HEK293T (cell line): ENCODE measurements at places on chromosomes 6 and 20.

- no peak for DNase-seq
Measured at GRCh38 chr6:42165016-42165415, 8.1 kb upstream of the GUCA1A start.

DNA sequence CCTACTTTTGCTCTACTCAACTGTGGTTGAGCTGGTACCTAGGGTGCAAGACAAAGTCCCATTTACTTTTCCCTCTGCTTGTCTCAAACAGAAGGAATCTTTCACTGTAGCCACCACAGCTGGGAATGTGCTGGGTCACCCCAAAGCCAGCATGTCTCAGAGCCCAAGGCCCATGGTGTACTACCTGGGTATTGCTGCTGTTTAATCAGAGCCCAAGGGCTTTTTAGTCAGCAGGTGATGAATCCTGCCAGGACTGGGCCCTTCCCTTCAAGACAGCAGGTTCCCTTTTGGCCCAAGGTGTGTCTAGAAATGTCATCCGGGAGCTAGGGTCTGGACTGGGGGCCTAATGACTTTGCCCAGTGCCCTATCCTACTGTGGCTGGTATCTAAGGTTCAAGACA lies 249.8 kb downstream of the HDGFL1 start:
- no peak for DNase-seq

GRCh38 chr6:151392427-151392826 lies 1.1 kb upstream of the ZBTB2 start:
- no peak for DNase-seq

DNA sequence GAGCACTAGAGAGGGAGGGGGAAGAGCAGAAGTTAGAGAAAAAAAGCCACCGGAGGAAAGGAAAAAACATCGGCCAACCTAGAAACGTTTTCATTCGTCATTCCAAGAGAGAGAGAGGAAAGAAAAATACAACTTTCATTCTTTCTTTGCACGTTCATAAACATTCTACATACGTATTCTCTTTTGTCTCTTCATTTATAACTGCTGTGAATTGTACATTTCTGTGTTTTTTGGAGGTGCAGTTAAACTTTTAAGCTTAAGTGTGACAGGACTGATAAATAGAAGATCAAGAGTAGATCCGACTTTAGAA lies 2.0 kb downstream of the ID4 start:
- DNase-seq: no peak

DNA sequence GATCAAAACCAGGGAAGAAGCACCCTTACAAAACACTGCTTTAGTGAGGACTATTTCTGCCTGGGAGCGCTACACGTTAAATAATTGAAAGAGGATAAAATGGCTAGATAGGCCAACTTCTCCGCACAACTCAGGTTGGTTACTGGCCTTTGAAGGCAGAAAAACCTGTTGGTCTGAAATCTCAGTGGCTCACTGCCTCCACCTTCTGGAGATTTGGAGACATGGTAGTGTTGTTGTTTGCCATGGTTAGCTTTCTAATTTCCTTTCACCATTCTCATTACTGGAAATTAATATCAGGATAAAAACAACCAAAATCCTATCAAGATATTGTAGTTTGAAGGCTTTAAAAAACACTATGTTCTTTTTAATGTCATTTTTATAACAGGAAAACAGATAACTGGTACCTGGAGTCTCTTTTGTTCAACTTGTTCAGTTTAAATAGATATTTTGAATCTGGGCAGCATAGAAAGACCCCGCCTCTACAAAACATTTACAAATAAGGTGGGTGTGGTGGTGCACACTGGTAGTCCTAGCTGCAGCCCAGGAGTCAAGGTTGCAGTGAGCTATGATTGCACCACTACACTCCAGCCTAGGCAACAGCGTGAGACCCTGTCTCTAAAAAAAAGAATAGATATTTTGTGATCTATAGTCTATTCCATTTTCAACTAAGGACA lies 27.5 kb upstream of the BCLAF1 start:
- DNase-seq: peak; percentile 79

DNA sequence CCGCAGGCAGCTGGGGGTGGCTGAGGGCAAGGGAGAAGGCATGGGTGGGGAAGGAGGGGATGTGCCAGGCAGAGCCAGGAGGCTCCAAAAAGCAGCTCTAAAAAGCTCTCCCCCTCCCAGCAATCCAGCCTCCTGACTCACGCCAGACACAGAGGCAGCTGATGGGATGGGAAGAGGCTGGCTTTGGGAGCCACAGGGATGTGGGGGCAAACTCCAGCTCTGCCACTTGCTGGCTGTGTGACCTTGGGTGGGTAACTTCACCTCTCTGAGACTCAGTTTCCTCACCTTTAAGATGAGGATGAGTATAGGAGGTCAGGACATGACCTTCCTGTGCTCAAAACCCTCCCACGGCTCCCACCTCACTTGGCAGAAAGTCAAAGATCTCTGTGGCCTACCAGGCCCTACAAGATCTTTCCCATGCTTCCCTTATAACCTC lies 148.9 kb downstream of the CEBPB start:
- no peak for DNase-seq

DNA sequence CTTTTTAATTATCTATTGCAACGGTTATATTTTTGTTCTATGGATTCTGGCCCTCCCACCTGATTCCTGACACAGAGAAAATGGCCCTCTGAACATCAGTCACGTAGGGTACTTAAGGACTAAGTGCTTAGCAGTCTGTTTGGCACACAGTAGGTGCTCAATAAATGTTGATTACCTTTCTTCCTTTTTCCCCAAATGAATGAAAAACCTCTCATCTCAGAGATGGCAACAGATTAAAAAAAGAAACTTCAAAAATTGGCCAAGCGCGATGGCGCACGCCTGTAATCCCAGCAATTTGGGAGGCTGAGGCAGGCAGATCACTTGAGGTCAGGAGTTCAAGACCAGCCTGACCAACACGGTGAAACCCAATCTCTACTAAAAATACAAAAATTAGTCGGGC lies 31.5 kb downstream of the ATXN1 start:
- DNase-seq: no peak

GRCh38 chr20:6269168-6269873 lies 146.5 kb upstream of the FERMT1 start:
- no peak for DNase-seq

DNA sequence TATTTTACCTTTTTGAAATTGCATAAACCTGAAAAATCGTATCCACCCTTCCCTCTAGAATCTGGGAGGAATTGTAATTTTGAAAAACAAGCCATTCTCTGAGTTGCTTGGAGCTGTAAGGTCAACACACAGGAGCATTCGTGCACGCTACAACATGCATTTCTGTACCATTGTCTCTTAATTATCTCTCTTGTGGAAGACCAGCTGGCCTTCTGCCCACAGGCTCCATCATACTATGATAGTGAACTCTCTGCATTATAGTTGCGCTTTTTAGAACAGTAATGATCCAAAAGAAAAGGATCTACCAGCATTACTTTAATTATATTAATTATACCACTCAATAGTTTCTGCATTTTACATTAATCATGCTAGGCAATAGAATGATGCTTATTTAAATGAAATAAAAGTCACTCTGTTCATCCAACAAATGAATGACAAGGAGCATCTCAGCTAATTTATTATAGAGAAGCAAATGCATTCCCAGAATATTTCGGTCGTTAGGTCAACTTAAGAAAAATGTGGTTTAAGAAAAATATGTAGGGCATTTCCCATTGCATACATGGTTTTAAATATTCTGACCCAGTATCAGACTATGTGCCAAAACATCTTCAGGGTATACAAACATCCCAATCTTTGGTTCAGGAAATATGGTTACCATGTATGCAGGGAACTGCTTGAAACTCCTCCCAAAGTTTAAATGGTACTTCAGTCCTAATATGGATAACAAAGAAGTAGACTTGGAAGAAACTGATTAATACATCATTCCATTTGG lies 263.5 kb downstream of the TFAP2A start:
- DNase-seq: no peak

DNA sequence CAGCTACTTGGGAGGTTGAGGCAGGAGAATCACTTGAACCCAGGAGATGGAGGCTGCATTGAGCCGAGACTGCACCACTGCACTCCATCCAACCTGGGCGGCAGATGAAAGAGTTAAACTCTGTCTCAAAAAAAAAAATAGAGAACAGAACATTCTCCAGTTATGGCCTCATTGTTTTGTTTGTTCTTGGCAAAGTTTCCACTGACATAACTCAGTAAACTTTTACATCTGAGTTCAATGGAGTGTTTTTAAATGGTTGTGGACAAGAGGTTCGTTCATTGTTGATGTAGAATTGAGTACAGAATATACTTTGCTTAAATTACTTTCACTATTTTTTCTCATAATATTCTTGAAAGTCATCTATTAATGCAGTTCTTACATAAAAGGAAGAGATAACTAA lies 42.2 kb upstream of the IFNGR1 start:
- no peak for DNase-seq

GRCh38 chr20:33771938-33772337 lies 39.2 kb upstream of the CHMP4B start:
- DNase-seq: no peak

- no peak for DNase-seq
Measured at GRCh38 chr6:7148100-7148822, 40.5 kb downstream of the RREB1 start.

- DNase-seq: no peak
Measured at GRCh38 chr20:53870426-53871315, 199.7 kb downstream of the BCAS1 start.

GRCh38 chr6:30720738-30721197 lies 616 bp downstream of the TUBB start:
- peak; percentile 22 for DNase-seq

- no peak for DNase-seq
Measured at GRCh38 chr20:20791664-20792568, 79.5 kb upstream of the RALGAPA2 start.

DNA sequence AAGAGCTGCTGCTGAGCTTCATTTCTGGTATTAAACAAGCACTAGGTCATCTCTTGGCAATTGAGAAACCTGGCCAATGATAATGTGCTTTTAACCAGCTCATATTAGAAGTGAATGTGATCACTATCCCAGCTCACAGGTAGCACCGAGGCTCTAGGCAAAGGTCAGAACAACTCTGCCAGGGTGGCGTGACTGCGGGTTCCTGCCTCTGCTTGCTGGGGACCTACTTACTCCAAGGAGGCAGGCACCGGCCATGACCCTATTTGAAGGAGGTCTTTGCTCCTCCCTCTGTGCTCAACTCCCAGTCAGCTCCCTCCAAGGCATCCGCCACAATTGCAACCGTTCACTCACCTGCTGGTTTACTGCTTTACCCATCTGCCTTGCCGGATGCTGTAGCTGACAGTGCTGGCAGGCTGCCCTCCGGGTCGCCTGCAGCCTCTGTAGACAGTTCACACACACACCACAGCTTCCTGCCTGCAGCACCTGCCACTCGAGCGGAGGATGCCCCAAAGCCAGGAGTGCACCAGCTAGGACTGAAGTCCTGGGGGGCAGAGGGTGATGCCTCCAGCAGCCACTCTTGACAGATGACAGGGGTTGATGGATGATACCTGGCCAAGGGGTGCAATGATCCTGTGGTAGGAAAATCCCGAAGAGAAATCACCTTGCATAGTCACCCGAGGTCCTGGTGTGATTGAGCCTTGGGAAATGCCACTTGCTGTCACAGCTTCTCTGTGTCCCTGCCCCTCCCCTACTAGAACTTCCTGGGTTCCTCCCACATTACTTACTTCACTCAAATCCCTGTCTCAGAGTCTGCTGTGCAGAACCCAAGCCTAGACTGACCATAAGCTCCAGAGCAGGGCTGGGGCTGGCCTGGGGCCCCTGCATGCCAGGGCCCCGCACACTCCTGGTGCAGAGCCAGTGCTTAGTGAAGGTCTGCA lies 8.8 kb upstream of the VSX1 start:
- no peak for DNase-seq

DNA sequence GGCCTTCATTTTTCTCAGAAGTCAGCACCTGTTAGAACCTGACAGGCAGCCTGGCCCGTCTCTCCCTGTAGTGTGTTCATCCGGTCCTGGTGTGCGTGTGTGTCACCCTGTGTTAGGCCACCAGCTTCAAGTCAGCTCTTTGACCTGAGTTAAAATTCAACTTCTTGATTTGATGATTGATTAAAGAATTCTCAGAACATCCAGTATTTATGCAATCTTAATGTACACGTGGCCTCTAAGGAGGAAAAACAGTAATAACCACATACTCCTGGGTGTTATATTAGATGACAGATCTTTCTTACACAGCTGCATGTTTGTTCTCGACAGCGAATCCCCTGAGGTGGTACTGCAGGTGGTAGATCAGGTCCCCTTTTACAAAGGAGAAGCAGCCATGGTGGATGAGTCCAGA lies 19.1 kb upstream of the TMEM217 start:
- DNase-seq: no peak

GRCh38 chr20:63223121-63223825 lies 7.3 kb upstream of the YTHDF1 start:
- DNase-seq: peak; percentile 58

- DNase-seq: peak; percentile 16
Measured at GRCh38 chr6:28725890-28726348, 197.9 kb downstream of the TRIM27 start.

GRCh38 chr6:170124836-170125235 lies 166.0 kb downstream of the DLL1 start:
- DNase-seq: no peak

- DNase-seq: no peak
Measured at GRCh38 chr6:133977983-133978895, 25.2 kb downstream of the TBPL1 start.

DNA sequence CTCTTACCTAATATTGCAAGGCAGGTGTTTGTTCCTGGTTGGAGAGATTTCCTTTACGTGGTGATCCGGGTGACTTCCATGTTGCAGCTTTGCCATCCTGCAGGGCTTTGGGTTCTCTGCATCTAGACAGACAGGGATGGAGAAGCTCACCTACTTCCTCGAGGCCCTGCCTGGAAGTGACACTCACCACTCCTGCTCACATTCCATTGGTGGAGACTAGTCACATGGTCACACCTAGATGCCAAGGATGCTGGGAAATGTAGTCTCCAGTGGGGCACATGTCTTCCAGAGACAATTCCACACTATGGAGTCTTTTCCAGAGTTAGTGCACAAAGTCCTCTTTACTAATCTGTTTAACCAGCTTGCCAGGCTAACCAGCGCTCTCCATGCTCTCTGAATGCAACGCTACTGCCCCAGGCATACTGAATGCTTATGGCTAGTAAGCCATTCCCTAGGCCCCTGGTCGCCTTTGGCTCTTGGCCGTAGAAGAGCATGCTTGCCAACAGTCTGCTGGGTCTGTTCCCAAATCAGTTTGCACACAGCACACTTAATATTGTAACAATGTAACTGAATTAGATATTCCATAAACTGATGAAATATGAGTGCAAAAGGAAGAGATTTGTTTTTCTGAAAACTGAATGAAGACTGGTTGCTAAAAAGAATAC lies 6.7 kb upstream of the KCNK15 start:
- peak; percentile 89 for DNase-seq

DNA sequence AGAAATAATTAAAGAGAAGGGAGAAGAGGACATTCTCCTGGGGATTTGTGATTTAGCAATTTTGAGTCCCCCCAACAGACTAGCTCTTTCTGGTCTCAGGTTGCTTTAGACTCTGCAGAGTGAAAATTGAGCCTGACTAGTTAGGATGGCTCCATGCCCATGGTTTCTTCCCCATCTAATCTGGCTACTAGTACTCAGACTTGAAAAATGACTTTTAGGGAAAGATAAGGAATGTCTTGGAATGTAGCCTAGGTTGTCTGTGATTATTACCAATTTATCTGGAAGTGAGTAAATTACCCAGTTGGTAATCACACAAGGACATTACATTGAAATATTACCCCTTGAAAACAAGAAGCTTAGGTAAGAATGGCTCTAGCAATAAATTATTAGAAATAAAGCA lies 4.2 kb downstream of the BEND6 start:
- no peak for DNase-seq

- DNase-seq: no peak
Measured at GRCh38 chr6:85412911-85413430, 36.9 kb upstream of the NT5E start.

- no peak for DNase-seq
Measured at GRCh38 chr6:15623276-15624116, 39.3 kb downstream of the DTNBP1 start.

GRCh38 chr20:37552415-37552814 lies 24.7 kb upstream of the BLCAP start:
- DNase-seq: no peak
